ENCODE measurements at places on chromosomes 1 and 21.

DNA sequence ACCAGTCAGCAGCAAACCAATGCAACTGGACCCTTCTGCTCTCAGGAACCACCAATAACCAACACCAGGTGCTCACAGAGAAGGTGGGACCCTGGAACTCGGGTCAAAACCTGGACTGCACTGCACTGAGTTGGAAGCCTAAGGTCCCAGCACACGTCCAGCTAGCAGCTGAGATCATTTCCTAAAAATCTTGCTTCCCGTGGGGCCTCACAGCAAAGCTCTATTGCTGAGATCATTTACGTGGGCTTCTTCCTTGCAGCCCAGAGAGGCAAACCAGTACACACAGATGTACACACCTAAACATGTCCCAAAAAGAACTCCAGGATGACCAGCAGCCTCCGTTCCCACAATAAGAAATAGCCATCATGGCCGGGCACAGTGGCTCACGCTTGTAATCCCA lies 22.8 kb upstream of the STMN1 start:
- no peak for DNase-seq

GRCh38 chr1:17741052-17741451 lies 14.1 kb upstream of the ACTL8 start:
- DNase-seq, result no peak

- no peak for DNase-seq
These were observed 490 bp downstream of the SERINC2 start for GRCh38 chr1:31413405-31414001.

GRCh38 chr1:41362749-41363590 lies 1.7 kb downstream of the FOXO6 start:
- DNase-seq, result no peak

GRCh38 chr1:29684141-29684540 lies 447.8 kb downstream of the PTPRU start:
- no peak for DNase-seq

- DNase-seq, result no peak
These were observed 15.6 kb upstream of the RNF220 start for GRCh38 chr1:44389437-44389836.

DNA sequence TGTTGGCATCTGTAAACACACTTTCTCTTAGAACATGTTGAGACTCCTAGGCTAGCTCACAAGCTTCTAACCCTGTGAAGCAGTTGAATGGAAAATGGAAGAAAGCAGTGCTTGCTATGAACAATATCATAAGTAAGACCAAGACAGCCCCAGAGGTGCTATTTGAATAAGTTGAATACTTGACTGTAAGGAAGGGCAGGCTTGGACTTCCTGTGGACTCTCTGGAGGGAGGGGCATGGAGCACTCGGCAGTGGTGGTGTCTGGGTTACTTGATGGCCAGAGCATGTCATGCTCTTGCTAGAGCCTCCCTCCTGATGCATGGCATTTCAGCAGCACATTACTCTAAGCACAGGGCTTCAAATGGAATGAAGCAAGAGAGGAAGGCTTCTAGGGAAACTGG lies 60.0 kb downstream of the MRPS6 start:
- DNase-seq, result no peak

DNA sequence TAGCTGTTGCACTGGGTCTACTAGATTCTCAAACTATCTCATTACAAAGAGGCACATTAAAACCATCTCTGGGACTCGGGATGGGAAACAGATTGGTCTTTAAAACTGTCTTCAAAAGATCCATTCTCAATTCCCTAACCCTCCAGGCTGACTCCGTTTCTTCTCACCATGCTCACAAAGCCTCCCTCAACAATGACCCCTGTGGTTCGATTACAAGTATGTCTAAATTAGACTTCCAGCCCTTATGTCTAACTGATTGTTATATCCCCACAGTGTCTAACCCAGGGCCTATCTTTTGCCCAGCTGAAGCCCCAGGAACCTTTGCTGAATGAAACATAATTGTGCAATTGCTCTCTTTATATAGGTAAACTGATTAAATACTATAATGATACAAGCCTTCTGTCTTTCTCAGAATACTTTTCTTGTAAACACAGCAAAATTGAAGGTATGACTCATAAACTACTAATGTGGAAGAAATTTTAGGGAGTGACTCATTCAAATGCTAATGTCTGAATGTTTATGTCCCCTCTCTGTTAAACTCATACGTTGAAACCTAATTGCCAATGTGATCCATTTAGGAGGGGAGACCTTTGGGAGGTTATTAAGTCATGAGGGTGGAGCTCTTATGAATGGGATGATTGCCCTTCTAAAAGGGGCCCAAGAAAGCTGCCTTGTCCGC lies 65.6 kb upstream of the DAB1 start:
- no peak for DNase-seq

GRCh38 chr1:206757524-206758266 lies 12.9 kb upstream of the IL19 start:
- DNase-seq, result no peak

GRCh38 chr1:110243146-110243545 lies 33.0 kb downstream of the KCNC4 start:
- no peak for DNase-seq

- DNase-seq, result no peak
These were observed 221.1 kb upstream of the PBX1 start for GRCh38 chr1:164337885-164338284.

- DNase-seq, result peak; percentile 28
These were observed 316.0 kb downstream of the LMO4 start for GRCh38 chr1:87644579-87645190.

DNA sequence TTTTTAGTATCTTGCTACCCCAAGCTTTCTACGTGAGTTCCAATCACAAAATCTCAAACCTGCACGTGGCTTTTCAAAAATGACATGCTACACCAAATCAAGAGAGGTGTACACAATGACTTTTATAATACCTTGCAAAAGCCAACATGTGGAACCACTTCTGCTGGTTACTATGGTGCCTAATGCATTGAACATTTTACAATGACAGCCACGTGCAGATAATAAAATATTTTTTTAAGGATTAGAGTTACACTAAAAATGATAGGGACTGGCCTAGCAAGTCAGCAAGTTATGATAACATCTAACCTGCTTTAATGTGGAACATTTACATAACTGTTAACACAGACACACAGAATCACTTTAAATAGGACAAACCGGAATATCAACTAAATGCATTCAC lies 30.2 kb downstream of the EYA3 start:
- DNase-seq, result no peak

Data from putamen (tissue), 1 donor.